Spleen (tissue), 13 donors: ENCODE measurements at places on chromosomes 16 and 17. TPM values are rescaled to one million over a fixed set of nuclear protein-coding genes. Genes with fewer than 3 reads are reported as not detected.

- DNase-seq = peak; percentile 54
Measured at GRCh38 chr16:57258226-57258909, 13.3 kb downstream of the ARL2BP start.

GRCh38 chr16:86664522-86665318 lies 86.4 kb downstream of the FOXL1 start:
- no peak for DNase-seq

DNA sequence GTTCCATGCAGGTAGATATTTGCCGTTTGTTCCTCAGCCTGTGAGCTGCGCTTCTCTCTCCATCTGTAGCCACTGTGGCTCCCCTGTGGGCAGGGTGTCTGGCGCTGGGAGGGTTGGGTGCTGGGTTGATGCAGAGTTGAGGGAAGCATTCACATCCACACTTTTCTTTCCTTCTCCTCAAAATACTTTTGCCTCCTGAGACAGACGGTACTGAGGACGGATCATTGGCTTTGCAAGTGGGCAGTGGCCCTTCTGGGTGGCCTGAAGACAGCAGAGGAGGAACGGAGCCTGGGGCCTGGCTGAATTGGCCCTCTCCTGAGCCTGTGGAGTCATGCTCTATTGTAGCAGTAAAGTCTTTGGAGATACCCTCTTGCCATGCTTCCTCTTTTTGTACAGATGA lies 43.0 kb downstream of the NKD1 start:
- peak; percentile 43 for DNase-seq

- DNase-seq = peak; percentile 89
Measured at GRCh38 chr17:17819561-17819995, 17.2 kb downstream of the SREBF1 start.

Gene AP2B1
- 128 TPM for total RNA-seq

Gene KRT33B
- total RNA-seq = not detected
